ENCODE measurements at places on chromosomes 16 and 17. TPM values are rescaled to one million over a fixed set of nuclear protein-coding genes. Genes with fewer than 3 reads are reported as not detected.

DNA sequence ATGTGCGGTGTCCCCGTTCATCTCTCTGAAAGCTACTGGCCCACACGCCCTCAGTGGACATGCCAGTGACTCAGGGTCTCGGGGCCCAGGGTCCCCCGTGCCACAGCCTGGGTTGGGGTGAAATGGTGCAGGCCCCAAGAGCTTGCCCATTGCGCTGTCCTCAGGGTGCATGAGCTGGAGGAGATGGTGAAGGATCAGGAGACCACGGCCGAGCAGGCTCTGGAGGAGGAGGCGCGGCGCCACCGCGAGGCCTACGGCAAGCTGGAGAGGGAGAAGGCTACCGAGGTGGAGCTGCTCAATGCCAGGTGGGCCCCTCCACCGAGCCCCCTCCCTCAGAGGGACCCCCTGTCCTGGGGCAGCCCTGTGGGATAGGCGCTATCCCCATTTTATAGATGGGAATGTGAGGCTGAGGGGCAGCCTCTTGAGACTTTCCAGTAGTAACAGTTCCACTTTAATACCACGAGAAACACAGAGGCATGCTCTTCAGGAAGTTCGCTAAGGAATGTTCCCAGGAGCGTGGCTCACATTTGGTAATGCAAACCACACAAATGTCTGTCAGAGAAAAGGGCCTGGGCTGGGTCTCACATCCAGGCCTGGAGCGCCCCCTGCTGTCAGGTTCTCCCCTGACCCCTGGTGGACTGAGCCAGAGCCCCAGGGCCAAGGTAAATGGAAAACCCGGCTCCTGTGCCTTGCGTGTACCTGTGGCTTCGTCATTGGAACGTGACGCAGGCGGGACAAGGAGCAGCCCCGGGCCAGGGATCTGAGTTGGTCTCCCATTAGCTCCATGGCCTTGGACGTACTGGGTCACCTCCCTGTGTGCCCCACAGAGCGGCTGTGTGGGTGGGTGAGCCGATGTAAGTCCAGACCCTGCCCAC, 133.7 kb downstream of the RAB11FIP4 start:
- peak; percentile 88 for DNase-seq
- no peak overlapping the region for H3K27ac ChIP-seq
- H3K4me1 ChIP-seq: no peaks in the 10 kb centered on the region
- H3K27me3 ChIP-seq: no peaks in the 10 kb centered on the region

The CDK3 gene
- total RNA-seq: 3.7 TPM

The C16orf74 gene
- total RNA-seq: not detected

DNA sequence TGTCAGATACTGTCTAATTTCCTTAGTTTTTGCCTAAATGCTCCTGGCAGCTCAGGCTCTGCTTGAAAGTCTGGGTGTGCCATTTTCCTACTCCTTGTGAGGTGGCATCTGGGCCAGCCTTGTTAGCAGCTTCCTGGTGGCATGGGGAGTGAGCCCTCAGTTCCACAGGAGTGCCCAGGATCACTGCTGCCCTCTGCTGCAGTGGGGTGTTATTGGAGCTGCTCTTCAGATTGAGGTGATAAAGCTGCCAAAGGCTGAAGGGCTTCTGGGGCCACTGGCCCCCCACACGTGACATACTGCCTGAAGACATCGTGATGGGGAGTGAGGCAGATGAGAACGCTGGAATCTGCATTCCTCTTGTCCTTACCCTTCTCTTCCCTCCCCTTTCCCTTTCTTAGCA, 27.4 kb downstream of the CEP95 start:
- peak overlapping the region; percentile 56 for H3K27ac ChIP-seq
- DNase-seq: peak; percentile 10
- no peak overlapping the region for H3K4me3 ChIP-seq
- no peaks in the 10 kb centered on the region for H3K4me1 ChIP-seq
- H3K36me3 ChIP-seq: peaks cover 36% of the 10 kb centered on the region

The HS3ST2 gene
- not detected for total RNA-seq

The LDHD gene
- 0.43 TPM for total RNA-seq

The MT1E gene
- total RNA-seq: 4.4 TPM

All from activated CD4-positive, alpha-beta memory T cell treated with anti-CD3 and anti-CD28 coated beads for 36 hours (primary cell).